ENCODE measurements at places on chromosomes 3 and 15.

GRCh38 chr3:178485756-178486155 lies 50.5 kb upstream of the KCNMB2 start:
- DNase-seq = no peak

- peak; percentile 74 for DNase-seq
Observed at GRCh38 chr3:81744366-81744765, 17.1 kb downstream of the GBE1 start.

- DNase-seq = peak; percentile 49
Observed at GRCh38 chr3:19543212-19543841, 390.7 kb downstream of the EFHB start.

- no peak for DNase-seq
Observed at GRCh38 chr3:190435618-190436017, 14.1 kb downstream of the TMEM207 start.

GRCh38 chr3:54999811-55000210 lies 72.0 kb upstream of the LRTM1 start:
- DNase-seq = no peak

GRCh38 chr3:10678796-10679376 lies 137.1 kb upstream of the SLC6A11 start:
- DNase-seq = no peak

GRCh38 chr3:32595323-32595722 lies 24.7 kb upstream of the DYNC1LI1 start:
- DNase-seq = no peak

DNA sequence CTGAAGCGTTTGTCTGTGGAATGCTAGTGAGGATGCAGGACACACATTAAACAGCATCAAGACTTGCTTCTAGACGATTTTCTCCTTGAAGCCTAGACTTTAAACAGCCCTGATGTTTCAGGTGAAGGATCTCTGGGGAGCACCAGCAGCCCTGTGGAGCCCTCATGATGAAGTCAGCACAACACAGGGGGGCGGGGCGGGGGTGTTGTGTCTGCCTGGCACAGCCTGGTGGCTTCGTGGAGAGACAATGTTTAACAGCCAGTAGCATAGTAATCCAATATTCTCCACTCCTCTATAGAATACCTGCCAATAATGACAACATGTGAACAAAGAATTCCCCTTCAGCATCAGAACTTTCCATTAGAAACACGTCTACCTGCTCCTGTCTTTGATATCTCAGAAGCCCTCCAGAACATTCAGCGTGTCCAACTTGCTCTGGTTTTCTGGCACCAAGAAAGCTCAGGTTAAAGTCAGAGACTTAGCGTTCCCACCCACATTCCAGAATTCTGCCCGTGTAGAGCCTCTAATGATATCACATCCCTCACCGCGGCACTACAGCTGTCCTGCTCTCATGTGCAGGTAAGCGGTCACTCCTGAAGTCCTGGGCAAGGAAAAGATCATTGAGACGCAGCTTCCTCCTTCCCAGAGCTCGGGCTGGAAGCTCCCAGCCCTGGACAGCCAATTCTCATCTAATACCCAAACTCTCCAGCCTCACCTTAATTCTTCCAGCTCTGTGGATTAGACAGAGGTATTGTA lies 98.0 kb downstream of the ATP10A start:
- no peak for DNase-seq

DNA sequence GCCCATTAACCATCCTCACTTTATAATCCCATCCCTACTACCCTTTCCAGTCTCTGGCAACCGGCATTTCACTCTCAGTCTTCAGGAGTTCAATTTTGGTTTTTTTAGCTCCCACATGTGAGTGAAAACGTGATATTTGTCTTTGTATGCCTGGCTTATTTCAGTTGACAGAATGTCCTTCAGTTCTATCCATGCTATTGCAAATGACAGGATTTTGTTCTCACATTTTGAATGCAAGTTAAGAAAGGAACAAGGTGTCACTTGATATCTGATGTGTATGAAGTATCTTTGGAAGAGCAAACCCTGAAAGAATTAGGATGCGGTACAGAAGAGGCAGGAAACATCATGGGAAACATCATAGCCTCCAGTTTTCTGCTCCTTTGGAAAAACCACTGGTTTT lies 298.1 kb downstream of the THSD4 start:
- DNase-seq = no peak

- no peak for DNase-seq
Observed at GRCh38 chr15:42711746-42712145, 25.2 kb downstream of the CDAN1 start.

- DNase-seq = no peak
Observed at GRCh38 chr3:194111336-194111735, 24.6 kb upstream of the HES1 start.

- no peak for DNase-seq
Observed at GRCh38 chr15:64766058-64766457, 9.3 kb downstream of the RBPMS2 start.

GRCh38 chr3:181919375-181919774 lies 207.7 kb downstream of the SOX2 start:
- DNase-seq = no peak

- no peak for DNase-seq
Observed at GRCh38 chr15:62558640-62559380, 393.7 kb upstream of the C2CD4B start.

GRCh38 chr3:18557216-18557615 lies 132.1 kb upstream of the SATB1 start:
- DNase-seq = no peak

GRCh38 chr15:68492855-68493254 lies 60.9 kb upstream of the ITGA11 start:
- no peak for DNase-seq

DNA sequence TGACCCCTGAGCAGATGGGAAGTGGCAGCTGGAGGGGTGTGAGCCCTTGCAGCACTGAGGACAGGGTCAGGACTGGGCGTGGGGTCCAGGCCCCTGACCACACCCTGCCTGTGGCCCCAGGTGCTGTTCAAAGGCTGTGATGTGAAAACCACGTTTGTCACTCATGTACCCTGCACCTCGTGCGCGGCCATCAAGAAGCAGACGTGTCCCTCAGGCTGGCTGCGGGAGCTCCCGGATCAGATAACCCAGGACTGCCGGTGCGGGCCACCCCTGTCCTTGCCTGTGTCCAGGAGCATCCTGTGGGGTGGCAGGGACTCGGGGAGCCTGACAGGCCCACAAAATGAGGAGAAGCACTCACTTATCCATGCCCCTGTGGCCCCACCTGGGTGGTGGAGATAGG lies 5.9 kb downstream of the STAB1 start:
- no peak for DNase-seq

- no peak for DNase-seq
Observed at GRCh38 chr15:33125894-33126537, 68.5 kb downstream of the FMN1 start.

- no peak for DNase-seq
Observed at GRCh38 chr3:44721231-44722102, 8.0 kb upstream of the ZNF501 start.

DNA sequence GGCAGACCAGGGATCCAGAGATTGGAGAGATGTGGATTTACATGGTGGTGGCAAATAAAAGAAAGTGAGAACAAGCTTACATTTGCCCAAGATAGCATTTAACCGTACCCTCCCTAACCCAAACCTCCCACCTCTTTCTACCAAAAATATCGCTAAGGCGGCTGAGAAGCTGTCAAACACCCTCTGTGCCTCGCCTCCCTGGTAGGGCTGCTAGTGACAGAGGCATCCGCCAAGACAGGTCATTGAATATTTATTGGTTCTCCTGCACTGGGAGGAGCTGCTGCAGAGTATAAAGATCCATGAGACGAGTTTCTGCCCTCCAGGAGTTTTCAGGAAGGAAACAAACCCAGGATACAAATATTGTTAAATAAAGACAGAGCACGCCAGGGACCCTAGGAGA lies 107.3 kb upstream of the TMC3 start:
- no peak for DNase-seq

GRCh38 chr3:119365418-119365817 lies 71.2 kb downstream of the ARHGAP31 start:
- DNase-seq = no peak

- DNase-seq = no peak
Observed at GRCh38 chr3:137765310-137766033, 1.4 kb downstream of the SOX14 start.

DNA sequence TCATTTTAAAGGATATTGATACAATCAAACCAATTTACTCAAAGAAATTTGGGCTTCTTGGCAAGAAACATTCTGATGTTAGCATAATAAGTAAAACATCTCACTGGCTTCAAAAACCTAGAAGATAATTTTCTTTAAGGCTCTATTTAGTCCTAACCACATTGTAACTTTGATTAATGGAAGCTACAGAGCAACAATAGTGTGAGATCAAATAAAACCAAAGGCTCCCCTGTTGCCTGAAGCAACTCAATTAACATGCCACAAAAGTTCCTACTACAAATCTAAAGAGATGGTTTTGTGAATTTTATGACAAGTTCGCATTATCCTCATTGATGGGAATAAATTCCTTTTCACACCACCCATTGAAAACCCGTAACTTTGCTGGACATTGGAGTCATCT lies 5.9 kb downstream of the DPH6 start:
- DNase-seq = no peak

DNA sequence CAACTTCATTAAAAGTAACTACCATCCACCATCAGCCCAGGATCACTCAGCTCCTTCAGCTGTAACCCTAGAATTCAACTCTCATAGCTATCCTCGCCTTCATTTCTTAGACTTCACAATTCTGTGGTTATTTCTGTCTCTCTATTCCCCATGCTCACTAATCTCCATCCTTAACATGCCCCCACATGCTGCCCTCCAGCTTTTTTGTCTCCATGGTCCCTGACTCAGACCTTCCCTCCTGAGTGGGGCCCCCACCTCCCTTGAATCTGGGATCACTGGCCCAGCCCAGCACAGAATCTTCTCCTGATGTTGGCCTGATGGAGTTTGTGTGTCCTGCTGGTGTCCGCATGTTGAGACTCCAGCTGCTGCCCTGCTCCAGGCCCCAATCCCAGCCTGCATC lies 41.7 kb downstream of the CHST14 start:
- DNase-seq = no peak

DNA sequence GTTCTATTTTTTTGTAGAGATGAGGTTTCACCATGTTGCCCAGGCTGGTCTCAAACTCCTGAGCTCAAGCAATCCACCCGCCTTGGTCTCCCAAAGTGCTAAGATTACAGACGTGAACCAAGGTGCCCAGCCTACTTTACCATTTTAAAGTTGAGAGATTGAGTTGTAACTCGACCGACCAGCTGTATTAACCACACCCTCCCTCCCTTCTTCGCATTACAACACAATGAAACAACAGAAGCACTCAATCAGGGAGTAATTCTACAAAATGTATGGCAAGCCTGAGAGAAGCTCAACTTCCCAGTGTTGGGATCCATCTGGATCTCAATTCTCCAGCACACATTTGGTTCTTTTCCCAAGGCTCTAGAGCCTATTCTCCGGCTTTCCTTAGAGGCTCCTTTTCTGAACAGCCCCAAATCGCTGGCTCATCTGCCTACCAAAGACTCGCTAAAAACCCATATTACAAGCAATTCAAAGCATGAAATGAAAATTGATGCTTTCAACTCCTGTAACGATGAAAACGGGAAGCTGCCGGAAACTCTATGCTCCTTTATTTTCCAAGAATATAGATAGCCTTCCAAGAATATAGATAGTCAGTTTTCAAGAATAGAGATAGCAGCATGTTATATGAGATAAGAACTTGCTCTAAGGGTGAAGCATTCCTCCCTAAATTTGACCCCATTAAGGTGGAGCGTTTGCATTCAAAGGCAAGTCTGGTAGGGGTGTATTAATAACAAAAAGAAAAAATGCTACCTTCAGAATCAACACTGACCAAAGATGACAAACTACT lies 450.9 kb downstream of the MAGI1 start:
- no peak for DNase-seq

DNA sequence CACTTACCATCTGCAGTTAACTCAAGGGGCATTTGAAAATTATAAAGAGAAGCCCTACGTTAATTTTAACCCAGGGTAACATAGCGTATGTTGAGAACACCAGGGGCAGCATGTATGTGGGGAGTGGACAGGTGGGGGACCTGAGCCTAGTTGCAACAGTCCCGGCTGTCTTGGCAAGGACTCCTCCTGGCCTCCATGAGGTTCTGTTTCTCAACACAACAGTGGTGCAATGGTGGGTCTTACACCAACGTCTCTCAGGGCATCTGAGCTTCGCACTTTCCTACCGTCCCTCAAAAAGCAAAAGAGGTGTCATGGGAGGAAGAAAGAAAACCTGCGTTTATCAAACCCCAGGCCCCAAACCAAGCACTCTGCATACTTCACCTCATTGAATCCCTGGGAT lies 50.6 kb downstream of the MGLL start:
- DNase-seq = no peak

- no peak for DNase-seq
Observed at GRCh38 chr15:78087951-78088772, 4.2 kb upstream of the SH2D7 start.

GRCh38 chr15:53212785-53213184 lies 422.6 kb upstream of the ONECUT1 start:
- DNase-seq = no peak

DNA sequence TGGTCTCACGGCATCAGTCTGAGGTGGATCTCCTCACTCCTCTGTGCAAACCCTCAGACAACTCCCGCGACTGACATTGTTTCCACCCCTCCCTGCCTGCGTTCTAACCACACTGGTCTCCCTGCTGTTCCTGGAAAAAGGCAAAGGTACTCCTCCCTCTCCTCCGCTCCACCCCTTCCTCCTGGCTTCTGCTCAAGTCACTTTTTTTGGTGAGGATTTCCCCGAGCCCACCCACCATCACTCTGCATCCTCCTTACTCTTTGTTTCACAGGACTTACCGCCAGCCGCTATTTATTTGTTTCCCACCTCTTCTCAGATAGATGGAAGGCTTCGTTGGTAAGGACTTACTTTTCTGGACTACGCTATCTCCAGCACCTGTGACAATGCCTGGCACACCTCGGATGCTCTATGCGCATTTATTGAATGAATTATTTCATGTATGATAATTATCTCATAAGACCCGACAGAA lies 25.6 kb downstream of the PRR23E start:
- no peak for DNase-seq

DNA sequence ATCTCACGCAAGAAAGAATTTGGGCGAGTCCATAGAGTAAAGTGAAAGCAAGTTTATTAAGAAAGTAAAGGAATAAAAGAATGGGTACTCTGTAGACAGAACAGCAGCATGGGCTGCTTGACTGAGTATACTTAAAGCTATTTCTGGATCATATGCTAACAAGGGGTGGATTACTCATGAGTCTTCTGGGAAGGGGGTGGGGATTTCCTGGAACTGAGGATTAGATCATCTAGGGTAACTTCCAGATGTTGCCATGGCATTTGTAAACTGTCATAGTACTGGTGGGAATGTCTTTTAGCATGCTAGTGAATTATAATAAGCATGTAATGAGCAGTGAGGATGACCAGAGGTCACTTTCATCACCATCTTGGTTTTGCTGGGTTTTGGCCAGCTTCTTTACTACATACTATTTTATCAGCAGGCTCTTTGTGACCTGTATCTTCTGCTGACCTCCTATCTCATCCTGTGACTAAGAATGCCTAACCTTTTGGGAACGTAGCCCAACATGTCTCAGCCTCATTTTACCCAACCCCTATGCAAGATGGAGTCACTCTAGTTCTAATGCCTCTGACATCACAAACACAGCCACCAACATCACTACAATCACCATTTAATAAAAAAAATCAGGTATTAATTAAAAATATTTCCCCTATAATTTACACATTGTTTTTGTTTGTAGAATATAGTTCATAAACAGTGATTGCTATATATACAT lies 890.7 kb upstream of the EPHA6 start:
- DNase-seq = no peak

- peak; percentile 82 for DNase-seq
Observed at GRCh38 chr3:46127503-46127902, 80.6 kb downstream of the CCR1 start.

GRCh38 chr3:150469031-150469930 lies 61.2 kb downstream of the TSC22D2 start:
- DNase-seq = peak; percentile 86
